SW480 (cell line): ENCODE measurements at places on chromosomes 6 and 20.

DNA sequence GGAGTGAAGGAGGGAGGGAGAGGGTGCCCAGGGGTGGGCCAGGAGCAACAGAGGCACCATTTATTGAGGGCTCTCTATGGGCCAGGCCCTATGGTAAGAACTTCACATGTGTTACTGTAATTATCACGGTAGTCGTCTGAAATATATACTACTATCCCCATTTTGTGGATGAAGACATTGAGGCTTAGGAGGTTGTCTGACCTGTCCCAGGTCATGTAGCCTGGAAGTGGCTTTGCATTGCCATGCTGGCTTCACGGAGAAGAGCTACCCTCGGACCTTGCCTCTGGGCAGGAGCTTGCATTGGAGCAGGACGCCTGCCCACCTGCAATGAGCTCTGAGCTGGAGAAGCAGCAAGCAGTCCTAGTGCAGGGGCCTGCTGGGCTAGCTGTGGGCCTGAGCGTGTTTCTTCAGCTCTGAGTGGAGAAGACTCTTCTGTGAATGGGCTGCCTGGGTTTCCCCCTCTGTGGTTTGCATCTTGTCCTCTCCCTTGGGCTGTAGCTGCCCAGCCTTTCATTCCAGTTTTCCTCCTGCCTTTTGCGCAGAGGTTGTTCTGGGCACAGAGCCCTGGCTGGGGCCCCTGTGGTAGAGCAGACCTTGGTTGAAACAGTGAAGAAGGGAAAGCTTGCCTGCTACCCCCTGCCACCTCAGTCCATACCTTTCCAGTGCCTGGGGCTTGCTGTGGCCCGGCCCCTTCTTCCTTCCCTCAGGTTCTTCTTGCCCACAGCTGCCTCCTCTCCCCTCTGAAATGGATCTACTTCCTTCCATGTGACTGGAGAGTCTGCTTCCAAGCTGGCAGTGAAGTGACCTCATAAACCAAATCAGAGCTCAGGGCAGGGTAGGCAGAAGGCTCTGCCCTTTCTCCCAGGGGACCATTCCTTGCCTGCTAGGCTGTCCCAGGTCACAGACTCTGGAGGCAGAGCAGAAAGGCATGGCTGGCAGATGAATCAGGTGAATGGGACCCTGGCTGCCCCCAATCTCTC lies 24.1 kb upstream of the SRF start:
- DNase-seq: no peak

DNA sequence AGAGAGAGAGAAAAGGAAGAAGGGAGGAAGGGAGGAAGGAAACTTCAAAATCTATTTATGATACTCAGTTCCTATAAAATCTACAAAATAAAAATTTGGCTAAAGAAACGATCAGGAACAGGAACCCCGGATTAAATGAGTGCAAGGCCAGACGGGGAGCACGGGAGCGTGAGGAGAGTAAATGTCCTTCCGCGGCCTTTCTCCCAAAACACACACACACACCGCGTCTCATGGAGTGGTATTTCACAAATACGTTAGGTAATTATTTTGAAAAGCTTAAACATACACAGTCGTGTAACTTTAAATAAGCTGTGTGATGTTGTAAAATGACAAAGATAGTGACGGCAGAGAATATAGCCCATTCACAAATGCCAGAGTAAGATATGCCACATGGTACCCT lies 125.7 kb upstream of the AFDN start:
- DNase-seq: no peak

DNA sequence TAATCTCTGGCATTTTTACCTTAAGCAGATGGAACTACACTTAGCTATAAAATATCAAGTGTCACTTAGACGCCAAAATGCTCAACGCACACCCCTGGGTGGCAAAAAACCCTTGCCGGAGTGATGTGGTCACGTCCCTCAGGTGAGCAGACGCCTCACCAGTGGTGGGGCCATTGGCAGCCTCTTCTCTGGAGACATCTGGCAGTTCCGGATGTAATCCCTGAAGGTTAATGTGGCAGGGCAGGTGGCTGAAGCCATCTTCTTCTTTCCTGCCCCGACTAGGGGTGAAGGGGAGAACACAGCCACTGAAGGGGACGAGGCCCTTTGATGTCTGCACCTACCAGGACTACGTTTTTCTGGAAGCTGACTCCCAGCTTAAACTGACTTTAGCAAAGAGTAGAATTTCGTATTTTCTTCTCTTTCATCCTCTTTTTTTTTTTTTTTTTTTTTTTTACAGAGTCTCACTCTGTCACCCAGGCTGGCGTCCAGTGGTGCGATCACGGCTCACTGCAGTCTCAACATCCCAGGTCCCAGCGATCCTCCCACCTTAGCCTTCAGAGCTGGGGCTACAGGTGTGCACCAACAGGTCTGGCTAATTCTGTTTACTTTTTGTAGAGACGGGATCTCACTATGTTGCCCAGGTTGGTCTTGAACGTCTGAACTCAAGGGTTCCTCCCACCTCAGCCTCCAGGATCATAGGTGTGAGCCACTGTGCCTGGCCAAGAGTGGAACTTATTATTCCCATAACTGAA lies 152.1 kb downstream of the TTLL2 start:
- DNase-seq: no peak

DNA sequence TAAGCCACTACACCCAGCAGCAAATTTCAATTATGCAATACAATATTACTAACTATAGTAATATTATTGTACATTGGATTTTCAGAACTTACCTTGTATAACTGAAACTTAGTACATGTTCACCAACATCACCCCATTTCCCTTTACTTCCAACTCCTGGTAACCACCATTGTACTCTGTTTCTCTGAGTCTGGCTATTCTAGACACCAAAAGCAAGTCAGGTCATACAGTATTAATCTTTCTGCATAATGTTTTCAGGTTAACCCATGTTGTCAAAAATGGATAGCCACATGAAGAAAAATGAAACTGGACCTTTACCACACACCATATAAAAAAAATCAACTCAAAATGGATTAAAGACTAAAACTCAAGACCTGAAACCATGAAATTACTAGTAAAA lies 558.2 kb downstream of the MMUT start:
- no peak for DNase-seq

DNA sequence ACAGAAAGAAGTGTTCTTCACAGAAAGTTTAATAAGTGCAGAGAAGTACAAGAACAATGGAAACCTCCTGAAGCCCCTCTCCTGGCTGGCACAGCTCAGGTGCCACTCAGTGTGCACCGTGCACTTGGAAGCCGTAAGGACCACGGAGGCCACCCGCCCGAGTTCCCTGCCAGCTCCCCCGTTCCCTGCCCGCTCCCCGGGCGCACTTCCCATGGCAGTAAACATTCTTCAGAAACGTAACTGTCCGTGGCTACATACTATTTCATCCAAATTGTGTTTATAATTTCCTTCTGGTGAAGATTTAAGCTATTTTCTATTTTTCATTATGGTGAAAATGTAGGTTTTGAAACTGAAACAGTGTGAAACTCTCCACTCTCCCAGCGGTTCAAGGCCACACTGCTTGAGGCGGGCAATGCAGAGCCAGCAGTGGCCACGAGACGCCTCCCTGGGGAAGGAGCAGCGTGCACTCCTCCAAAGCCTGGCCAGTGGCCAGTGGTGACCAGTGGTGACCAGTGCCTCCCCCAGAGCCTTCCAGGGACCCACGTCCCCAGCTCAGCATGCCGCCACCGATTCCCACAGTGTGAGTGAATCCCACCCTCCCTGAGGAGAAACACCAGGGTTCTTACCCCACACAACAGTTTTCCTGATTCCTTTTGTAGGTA lies 46.4 kb downstream of the TAF4 start:
- DNase-seq: no peak

DNA sequence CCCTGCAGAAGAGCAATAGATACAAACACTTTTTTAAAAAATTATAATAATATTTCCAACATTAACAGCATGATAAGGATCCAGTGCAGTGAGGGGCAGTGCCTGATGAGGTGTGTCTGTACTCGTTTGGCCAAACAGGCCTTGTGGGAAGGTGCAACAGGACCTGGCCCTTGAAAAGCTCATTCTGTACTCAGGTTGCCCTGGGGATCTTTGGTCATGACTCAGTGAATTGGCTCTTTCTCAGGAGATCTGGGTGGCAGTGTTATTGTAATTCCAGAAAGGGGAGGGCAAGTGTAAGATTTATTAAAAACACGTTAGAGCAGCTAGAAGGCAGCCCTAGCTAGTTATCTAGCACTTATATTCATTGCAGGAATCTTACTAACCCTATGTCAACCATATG lies 2.9 kb upstream of the SPINT3 start:
- DNase-seq: no peak

GRCh38 chr6:65170273-65170672 lies 536.8 kb downstream of the EYS start:
- DNase-seq: no peak

GRCh38 chr6:92701425-92702096 lies 717.8 kb downstream of the EPHA7 start:
- no peak for DNase-seq

DNA sequence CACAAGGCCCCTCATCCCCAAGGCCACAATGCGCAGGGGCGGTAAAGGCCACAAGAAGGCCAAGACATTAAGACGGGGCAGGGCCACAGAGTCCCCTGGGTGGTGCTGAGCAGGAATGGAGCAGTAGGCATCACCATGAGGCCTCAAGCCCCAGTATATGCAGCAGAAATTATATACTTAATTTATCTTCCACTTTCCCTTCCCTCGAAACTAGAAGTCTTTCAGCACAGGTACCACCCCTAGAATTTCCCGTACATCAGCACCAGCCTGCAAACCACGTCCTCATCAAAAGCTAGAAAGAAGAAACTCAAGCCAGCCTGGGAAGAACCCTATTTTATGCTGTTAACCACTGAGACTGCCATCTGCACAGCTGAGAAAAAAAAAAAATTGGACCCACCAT lies 89.4 kb downstream of the PLG start:
- DNase-seq: no peak

DNA sequence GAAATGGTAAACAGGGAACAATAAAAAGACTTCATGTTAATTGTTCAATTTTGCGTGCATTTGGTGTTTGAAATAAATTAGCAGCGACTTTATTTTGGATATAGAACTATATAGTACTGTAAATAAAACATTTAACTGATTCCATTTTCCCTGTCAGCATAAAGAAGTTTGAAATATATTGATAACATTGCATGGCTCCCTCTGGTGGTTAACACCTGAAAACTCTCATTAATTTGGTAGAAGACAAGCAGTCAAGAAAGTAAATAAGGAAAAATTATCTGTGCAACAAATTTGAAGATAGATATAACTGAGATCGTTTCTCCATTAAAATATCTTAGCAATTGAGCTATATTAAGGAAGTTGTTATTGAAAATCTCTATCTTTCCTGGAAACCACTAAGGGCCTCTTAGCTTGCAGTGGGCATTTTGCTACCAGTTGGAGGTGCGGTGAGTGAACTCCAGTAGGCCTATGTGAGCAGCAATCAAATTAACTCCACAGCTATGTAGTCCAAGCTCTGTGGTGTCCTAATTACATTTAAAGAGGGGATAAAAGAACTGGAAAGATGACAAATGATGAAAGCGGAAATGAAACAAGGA lies 435.7 kb upstream of the FKBP1C start:
- peak; percentile 7 for DNase-seq

DNA sequence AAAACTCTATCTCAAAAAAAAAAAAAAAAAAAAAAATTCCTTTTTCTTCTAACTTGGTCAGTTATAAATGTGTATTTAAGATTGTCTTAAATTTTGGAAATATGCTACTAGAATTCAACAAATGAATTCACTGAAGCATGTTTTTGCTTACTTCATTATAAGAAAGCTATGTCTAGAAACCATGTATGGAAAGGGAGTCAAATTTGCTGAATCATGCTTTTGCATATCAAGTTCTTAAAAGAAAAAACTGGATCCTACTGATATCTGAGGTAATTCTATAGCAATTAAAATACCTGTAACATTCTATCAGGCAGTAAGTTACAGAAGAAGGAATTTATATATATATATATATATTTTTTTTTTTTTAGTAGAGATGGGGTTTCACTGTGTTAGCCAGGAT lies 27.7 kb downstream of the AKIRIN2 start:
- no peak for DNase-seq
